ENCODE measurements at places on chromosomes 2 and 18.

GRCh38 chr2:241866790-241867645 is 2.5 kb upstream of the RTP5 start:
- no peak for DNase-seq

DNA sequence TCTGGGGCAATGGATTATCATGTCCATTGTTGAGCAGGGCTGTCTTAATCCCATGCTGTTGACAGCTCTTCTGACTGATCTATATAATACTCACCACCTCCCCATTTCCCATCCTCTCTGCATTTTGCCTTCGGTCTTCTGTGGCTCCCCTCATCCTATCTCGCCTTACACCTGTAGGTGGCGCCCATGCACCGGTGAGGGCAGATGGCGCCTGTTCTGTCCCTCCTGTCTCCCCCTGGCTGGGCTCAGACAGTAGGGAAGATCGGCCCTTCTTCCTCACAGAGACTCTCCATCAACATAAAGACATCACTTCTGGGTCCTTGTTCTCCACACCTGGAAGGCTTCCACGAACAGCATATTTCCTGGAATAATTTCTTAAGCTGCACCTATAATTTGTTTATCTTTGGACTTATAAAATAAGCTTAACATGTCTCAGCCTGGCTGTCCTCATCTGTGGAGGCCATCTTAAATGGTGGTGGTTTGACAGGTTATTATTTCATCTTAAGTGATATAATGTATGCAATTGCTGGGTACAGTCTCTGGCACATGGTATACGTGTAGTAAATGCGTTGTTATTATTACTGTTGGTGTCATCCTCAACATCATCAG is 10.9 kb upstream of the CDH20 start:
- DNase-seq = no peak

DNA sequence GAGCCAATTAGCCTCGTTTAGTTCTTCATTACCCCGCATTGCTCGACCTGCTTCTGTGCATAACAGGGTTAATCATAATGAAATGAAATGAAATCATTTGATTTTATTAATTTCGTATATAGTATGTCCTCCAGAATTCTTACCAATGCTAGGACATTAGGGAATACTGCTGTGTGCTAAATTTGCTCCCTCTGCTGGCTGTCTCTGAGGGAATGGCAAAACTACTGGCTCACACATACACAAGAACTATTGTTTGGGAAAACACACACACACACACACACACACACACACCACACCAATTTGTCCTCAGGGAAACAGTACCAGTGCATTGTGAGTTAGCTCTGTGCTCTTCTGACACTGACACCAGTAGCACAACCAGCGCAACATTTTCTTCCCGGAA is 273.3 kb upstream of the TCF4 start:
- no peak for DNase-seq

DNA sequence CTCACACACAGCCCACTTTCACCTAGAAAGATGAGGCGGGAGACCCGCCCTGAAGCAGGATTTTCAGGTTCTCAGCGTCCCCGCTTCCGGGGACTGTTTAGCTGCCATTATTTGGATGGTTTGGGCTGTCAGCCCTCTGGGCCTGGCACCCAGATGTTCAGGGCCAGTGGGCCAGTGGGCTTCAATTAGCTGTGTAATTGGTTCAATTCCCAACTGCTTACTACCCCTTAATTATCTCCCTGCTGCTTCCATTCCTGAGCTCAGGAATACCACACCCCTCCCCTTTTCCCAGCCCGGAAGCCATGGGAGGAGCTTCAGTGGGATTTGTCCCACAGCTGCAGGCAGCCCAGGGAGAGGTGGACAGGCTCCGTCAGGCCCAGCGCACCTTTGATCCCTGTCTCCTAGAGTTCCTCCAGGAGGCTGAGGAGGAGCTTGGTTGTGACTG is 114.1 kb upstream of the MYCN start:
- no peak for DNase-seq

DNA sequence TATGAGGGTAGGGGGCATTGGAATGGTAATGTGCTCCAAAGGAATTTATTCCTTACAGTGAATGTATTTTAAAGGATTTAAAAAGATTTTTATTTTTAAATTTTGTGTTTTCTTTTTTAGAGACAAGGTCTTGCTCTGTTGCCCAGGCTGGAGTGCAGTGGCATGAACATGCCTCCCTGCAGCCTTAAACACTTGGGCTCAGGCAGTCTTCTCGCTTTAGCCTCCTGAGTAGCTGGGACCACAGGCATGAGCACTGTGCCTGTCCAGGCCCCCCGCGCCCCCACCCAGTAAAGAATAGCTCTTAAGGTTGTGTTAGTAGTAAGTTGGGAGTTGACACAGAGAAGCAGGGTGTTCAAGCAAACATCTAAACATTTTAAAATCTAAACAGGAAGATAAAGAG is 36.6 kb downstream of the PHLPP1 start:
- no peak for DNase-seq

- DNase-seq = no peak
These were observed 14.6 kb downstream of the STRADB start for GRCh38 chr2:201466050-201466675.

GRCh38 chr2:97845133-97845532 is 131.8 kb downstream of the ZAP70 start:
- no peak for DNase-seq

DNA sequence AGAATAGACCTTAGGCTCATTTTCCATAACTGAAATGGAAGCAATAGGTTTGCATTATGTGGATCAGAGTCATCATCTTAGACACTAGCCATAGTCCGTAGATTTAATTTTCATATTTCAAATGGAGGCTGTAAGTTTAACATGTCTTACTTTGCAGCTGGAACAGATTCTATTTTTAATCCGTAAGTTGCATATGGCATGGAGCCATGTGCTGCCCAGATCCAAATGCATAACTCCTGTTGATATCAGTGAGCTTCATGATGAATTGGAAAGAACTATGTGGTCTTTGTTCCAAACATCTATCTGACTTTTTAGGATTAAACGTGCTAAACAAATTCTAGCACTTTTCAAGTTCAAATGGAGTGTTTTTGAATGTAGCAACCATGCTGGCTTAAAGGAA is 43.4 kb downstream of the MEIS1 start:
- no peak for DNase-seq

DNA sequence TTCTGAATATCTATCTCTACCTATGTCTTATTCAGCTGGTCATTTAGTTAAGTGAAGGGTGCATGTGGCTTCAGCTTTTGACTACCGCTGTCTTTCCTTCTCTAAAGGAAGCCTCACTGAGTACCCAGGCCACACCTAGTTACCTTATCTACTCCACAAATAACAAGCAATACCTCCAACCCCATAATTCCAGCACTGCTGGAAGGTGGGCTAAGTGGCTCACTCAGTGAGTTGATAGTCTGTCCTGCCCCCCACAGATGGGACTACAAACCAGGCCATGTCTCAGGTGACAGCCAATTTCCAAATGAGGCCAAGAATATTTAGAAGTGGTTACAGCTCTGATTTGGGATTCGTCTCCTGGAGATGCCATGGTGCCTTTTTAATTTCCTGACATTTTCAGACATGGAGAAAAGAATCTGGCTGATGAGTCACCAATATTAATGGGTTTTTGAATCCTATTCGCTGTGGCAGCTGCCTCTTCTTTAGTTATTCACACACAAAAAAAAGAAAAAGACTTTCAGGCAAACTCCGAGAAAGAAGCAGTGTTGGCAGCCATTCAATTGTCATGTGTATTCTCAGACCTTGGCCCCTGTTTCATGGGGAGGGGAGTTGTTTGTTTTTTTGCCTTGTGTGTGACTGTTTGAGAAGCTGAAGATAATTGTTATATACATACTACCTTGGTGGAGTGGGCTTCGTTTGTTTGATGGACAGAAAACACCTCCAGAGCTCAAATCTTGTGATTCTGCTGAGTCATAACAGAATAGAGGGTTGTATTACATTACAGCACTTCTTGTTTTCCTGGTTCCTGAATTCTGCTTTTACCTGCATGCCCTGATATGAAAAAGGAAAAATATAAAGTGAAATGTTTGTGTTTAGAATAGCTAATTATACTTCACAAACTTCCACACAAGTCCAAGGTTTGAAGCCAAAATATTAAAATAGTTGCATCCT is 64.2 kb downstream of the SCG2 start:
- DNase-seq = no peak

GRCh38 chr18:73674125-73674865 is 473.3 kb downstream of the FBXO15 start:
- DNase-seq = no peak

DNA sequence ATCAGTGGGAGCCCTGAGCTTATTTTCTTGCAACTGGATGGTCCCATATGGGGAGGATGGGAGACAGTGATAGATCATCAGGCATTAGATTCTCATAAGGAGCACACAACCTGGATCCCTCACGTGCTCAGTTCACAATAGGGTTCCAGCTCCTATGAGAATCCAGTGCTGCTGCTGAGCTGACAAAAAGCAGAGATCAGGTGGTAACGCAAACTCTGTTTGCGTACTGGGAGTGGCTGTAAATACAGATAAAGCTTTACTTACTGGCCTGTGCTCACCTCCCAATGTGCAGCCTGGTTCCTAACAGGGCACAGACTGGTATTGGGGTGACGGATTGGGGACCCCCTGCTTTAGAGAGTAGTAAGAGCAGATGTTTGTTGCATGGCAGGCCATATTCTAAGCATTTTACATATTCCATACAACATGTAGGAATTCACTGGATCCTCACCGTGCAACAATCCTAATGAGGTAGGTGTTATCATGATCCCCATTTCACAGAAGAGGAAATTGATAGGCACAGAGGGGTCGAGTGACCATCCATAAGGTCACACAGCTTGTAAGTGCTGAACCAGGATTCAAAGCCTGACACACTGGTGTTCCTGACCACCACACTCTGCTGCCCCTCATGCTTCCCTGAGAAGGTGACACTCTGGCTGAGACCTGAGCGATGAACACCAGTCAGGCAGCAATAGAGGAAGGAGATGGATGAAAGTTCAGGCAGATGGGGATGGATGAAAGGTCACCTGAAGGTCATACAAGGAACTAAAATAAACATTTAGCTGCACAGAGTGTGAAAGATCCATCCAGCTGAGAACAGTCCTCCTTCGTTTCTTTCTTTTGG is 15.7 kb upstream of the MAT2A start:
- no peak for DNase-seq

All from stimulated activated CD4-positive, alpha-beta T cell treated with anti-CD3 and anti-CD28 coated beads, Interleukin-15, amount 100 ng/mL, for 1 hour (primary cell).